ENCODE measurements at places on chromosomes 3 and 15.

DNA sequence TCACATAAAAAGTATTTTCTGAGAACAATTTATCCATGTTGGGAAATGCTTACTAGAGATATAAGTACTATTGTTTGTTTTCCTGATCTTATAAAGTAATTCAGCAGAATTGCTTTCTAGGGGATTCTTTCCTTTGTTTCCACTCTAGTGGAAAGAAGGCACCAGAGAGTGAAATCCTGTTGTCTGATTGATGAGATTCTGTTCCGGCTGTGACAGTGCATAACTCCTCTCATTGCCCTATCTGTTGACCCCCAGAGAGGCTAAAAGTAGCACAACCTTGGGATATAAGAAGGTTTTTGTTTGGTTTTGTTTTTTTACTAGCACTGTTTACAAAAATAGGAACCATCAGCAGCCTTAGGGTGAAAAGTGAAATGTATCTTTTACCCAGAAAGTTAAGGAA is 114.1 kb downstream of the ALCAM start:
- no peak for DNase-seq

DNA sequence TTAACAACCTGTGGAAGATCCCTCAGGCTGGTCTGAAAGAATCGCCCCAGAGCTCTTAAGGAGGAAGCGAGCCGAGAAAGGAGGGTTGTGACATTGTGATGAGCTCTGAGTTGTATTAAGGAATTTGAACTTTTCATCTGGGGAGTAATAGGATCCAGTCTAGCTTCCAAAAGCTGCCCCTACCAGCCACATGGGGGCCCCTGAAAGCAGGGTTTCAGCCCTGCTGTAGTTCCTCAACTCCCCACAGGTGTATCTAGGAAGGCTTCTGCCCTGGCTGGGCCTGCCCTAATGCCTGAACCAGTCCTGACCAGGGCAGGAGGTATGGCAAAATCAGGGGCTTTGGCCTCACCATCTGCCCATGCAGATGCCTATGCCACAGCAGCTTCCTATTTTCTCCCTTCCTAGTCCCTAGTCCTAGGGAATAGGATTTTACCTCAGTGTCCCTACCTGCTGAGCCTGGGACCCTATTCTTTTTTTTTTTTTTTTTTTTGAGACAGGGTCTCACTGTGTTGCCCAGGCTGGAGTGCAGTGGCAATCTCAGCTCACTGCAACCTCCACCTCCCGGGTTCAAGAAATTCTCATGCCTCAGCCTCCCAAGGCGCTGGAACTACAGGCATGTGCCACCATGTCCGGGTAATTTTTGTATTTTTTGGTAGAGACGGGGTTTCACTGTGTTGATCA is 5.0 kb upstream of the AP3S2 start:
- DNase-seq: peak; percentile 84

DNA sequence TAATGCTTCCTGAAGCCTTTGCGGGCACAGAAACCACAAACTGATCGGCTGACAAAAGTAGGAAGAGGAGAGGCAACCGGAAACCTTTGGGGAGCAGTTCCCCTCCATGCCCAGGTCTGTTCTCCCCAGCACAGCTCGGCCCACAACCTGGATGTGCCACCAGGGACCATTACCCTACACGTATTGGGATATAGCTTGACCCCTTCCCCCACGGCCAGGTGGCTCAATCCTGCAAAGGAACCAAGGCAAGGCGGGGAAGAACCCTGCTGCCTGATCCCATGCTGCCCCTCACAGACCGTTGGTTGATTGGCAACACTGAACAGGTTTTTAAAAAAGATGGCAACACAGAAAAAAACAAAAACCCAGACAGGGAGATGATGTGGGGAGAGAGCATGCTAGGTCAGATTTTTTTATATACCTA is 19.7 kb upstream of the TCAIM start:
- DNase-seq: no peak

DNA sequence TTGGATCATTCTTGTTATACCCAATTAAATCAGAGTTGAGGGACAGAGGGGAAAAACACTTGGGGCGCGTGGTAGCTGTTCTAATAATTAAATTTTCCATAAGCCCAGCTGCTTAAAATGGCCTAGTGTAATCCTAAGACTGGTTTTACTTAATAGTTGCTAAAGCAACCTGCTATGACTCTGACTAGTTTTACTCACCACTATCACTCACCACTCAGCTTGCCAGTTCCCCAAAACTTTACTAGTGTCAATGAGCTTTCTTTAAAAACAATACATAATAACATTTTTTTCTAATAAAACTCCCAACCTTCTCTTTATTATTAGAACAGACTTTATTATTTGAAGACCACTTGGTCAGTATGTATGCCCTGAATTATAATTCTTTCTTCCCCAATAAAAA is 49.6 kb downstream of the ECT2 start:
- no peak for DNase-seq

- no peak for DNase-seq
Measured at GRCh38 chr3:38232701-38233100, 32.9 kb upstream of the SLC22A13 start.

DNA sequence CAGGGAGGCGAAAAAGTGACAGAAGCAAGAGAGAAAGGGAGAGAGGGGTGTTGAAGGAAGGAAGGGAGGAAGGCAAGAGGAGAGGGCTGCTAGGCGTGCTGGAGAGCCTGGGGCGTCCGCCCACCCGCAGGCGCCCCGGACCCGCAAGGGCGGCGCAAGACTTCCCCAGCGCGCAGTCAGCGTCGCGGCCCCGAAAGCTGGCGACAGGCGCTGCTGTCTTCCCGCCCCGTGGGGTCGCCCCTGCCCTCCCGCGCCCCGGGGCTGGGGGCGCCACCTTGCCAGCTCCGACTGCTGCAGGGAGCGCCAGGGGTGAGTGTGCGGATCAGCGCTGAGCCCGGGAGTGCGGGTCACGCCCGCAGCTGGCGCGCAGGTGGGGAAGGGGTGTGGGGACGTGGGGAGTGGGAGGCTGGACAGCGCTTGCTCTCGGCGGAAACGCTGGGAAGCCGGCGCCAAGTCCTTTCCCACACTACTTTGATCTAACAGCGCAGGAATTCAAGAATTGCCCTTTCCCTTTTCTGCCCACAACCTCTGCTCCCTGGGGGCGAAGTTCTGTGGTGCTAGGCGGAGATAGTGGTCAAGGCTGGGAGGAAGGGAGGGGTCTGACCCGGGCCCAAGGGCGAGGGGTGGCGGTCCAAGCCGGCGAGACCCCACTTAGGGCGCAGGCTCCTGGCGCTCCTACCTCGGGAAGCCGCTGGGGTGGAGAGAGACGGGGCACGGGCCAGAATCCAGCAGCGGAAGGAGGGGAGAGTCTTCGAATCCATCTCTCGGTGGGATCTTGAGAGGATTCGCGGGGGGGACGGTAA is 266.1 kb downstream of the CGGBP1 start:
- peak; percentile 18 for DNase-seq

DNA sequence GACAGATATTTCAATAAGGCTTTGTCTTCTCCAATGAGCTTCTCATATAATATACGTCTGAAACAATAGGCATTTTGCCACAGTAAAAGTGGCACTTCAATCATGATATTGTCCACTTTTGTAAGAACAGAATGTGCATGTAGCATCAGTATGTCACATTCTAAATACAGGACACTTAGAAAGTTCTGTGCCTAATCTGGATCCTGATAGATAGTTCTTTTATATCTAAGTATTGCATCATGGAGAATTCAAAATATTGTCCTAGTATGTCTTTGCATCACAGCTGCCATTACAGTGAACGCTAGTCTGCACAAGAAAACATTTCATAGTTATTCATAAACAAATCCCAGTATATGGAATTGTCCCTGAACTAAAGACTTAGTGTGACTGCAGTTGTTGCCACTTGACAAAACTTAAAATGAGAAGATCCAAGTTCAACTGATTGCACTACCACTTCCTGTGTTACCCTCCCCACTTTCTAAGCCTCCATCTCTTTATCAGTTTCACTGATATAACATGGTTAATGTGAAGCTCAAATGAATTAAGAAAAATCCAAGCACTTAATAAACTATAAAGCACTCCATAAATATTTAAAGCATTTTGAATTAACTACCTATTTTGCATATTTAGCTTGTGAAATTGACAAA is 19.6 kb downstream of the LRRFIP2 start:
- DNase-seq: no peak
